Stimulated activated CD8-positive, alpha-beta memory T cell treated with anti-CD3 and anti-CD28 coated beads, Interleukin-7, amount 100 ng/mL, for 24 hours (primary cell): ENCODE measurements at places on chromosomes 13 and 19.
A peak's percentile ranks its signal among the peaks of the same experiment; 100 is the strongest.

DNA sequence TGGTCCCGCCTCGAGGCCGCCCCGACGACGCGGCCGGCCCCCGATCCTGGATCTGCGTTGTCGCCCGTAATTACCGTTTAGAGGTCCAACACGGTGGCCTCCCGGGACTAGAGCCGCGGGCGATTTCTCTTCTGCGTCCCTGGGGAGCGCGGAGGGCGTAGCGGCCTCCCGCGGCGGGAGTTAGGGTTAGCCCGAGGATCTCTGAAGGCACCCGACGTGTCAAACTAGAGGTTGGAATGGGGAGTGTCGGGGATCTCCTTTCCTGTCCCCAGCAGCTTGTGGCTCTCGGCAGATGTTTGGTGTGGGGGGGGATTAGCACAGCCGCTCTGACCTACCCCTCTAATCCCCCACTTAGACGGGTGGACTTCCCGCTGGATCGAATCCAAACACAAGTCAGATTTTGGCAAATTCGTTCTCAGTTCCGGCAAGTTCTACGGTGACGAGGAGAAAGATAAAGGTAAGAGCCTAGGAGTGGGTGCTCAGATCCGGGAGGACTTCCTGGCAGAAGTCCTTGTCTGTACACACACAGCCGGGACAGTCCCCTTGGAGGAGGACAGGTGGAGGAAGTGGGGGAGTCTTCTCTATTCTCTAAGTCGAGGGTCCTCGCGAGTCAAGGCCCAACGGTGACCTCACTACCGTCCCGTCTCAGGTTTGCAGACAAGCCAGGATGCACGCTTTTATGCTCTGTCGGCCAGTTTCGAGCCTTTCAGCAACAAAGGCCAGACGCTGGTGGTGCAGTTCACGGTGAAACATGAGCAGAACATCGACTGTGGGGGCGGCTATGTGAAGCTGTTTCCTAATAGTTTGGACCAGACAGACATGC is 581 bp downstream of the CALR start:
- no peak for DNase-seq

- DNase-seq = no peak
Measured at GRCh38 chr13:35838356-35838755, 292.8 kb downstream of the DCLK1 start.

DNA sequence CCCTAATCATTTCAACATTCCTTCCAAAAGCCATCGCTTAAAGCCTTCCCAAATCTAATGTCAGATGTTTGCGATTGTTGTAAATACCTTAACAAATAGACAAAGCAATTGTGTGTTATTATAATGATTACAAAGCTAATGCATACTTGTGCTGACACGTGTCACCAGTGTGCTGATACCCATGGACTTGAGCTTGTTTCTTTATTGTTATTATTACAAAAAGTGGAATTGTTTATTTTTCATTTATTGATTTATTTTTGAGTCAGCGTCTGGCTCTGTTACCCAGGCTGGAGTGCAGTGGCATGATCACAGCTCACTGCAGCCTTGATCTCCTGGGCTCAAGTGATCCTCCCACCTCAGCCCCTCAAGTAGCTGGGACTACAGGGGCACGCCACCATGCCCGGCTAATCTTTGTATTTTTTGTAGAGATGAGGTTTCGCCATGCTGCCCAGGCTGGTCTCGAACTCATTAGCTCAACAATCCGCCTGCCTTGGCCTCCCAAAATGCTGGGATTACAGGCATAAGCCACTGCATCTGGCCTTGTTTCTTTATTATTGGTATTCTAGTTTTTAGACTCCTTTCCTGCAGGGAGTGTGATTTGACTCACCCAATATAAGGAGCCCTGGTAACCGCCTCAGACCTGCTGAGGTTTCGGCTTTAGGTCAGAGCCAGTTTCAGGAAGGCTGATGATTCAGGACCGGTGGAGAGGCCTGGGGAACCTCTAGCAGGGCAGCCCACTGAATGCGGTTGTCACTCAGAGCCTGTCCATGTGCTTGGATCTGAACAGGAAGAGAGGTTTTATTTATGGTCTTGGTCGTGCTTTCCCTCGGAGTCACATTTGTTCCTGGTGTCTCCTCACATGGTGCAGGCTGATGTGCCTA is 2.1 kb upstream of the FBXO17 start:
- peak; percentile 5 for DNase-seq

DNA sequence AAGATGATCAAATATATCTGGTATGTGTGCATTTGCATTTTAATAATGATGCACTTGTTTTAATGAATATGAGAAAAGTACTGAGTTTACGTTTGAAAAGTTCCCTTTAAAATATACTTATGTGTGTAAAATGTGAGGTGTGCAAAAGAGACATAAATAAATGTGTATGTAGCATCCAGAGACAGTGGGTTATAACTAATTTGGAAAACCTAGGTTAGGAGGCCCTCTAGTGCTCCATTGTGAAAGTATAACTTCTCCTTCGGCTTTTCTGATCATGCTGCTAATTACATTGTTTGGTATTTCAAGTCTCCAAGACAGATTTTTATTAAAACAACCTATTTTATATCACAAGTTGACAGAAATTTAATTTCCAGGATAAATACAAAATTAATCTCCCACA is 30.1 kb downstream of the SCEL start:
- no peak for DNase-seq

DNA sequence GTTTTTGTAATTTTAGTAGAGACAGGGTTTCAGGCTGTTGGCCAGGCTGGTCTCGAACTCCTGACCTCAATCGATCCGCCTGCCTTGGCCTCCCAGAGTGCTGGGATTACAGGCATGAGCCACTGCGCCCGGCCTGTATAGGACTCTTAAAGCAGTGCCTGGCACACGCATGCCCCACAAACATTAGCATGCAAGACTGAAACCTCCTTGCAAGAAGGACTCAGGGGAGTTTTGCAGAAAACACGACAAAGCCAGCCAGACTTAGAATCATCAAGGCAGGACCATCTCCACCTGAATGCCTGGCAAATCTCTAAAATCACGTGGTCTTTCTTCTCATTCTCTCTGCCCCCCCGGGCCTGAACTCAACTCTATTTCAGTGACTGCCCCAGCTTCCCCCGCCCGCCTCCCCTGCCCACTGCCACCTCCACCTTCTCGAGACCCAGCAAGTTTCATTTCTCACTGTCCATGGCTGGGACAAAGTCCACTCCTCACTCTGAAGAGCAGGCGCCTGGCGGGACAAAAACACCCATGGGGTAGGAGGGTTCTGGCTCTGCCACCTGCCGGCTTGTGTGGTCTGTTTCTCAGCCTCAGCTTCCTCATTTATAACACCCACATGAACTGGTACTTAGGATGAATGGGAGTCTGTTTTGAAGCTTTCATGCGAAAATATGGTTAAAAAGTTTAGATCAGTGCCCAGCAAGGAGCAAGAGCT is 2.4 kb downstream of the TICAM1 start:
- no peak for DNase-seq

- DNase-seq = no peak
Measured at GRCh38 chr19:44576843-44577565, 36.4 kb upstream of the IGSF23 start.

DNA sequence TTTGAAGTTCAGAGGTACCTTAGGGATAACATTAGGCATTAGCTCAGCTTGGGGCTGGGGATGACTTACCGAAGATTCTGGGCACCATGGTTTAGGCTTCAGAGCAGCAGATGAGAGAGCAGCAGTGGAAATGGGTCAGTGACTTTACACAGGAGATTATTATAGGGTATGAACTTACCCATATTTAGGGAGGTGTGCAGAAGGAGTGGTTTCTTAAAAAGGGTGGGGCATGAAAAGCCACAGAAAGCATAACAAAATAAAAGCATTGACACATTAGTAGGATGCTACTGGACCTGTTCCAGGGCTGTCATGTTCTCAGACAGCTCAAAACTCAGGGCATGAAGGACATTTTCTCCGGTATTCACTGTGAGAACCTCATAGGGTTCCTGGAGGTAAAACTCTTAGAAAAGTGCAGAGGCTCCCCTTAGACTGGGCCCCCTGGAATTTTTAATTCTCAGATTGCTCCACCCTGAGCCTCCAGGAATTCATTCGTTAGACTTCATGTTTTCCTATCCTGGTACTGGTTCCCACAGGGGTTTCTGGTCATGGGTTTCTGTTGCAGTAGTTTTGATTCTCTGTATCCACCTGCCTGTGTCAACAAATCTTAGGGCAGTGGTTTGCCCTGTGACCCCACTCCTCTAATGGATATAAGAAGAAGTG is 20.7 kb downstream of the IGFL1 start:
- DNase-seq = no peak

DNA sequence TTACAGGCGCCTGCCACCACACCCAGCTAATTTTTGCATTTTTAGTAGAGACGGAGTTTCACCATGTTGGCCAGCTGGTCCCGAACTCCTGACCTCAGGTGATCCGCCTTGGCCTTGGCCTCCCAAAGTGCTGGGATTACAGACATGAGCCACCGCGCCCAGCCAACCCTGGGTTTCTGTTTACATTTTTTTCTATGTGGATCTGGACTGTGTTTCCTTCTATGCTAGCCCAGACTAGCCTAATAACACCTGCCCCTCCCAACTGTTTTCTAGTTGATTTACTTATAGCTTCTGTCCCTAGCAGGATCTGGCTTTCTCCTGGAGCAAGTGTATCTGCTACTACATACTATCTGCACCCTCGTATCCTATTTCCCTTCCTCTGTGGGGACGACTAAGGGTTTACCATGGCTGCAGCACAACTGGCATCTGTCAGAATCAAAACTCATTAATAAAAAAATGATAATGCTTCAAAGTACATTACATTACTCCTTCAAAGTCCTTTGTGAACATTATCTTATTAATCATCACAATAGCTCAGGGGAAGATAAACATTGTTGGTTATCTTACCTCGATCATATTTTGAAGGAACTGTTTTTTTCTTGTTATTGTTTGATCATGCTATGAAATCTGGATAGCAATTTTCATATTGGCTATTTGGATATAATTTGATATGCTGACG is 228.3 kb downstream of the KLF5 start:
- DNase-seq = no peak

DNA sequence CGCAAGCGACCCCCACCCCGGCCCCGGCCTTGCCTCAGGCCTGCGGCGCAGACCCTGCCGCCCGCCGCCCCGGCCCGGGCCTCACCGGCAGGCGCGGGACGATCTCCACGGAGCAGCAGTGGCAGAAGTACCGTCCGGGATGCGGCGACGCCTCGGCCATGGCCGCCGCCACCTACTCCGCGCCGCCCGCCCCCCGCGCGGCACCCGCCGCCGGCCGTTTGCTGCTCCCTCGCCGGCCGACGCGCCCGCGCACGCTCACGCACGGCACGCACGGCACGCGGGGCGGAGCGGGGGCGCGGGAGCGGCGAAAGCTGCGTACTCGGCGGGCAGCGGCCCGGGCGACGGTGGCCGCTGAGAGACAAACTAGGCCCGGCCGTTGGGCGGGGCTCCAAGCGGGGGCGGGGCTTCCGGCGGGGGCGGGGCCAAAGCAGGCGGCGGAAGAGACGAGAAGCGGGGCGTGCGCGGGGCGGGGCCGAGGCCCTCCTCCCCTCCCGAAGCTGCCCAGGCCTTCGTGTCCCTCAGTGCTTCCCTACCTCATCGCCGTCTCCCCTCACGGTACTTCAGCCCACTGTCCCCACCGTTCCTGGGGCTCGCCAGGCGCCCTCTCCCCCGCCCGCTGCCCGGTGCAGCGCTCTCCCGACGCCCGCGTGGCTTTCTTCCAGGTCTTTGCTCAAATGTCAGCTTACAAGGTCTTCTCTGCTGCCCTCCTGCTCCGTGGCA is at the start of gene RNF126:
Gene RNF126, minus strand, starts transcription at position 253 of the 720 bp plus-strand sequence. Its CDS starts 93 bp downstream, at position 160.
- peak; percentile 94 for DNase-seq

DNA sequence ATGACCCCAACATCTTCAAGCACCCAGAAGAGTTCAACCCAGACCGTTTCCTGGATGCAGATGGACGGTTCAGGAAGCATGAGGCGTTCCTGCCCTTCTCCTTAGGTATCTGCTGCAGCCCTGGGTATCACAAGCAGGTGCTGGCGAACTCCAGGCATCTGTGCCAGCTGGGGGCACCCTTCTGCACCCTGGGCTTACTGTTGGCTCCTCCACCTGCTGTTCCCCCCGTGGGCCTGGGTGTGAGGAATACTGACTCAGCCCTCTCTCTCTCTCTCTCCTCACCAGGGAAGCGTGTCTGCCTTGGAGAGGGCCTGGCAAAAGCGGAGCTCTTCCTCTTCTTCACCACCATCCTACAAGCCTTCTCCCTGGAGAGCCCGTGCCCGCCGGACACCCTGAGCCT is 13.0 kb downstream of the CYP2S1 start:
- DNase-seq = no peak

DNA sequence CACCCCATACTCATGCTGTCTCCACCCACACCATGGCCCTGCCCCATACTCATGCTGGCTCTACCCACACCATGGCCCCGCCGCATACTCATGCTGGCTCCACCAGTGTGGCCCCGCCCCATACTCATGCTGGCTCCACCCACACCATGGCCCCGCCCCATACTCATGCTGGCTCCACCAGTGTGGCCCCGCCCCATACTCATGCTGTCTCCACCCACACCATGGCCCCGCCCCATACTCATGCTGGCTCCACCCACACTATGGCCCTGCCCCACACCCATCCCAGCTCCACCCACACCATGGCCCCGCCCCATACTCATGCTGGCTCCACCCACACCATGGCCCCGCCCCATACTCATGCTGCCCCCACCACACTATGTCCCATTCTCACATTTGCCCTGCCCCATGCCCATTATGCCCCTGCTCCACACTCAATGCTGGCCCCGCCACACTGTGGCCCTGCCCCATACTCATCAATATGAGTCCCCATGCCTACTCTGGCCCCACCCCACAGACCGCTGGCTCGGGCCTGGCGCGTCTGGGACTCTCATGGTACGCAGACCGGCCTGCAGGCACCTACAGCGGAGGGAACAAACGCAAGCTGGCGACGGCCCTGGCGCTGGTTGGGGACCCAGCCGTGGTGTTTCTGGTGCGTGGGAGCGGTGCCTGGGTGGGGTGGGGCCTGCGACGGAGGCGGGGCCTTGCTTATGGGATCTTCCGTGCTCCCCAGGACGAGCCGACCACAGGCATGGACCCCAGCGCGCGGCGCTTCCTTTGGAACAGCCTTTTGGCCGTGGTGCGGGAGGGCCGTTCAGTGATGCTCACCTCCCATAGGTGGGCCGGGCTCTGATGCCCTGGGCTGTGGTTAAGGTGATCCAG is 3.7 kb upstream of the ARHGAP45 start:
- DNase-seq = no peak
